ENCODE measurements at places on chromosomes 16 and 17. TPM values are rescaled to one million over a fixed set of nuclear protein-coding genes. Genes with fewer than 3 reads are reported as not detected.

The KCTD19 gene
- not detected for total RNA-seq

The ZSCAN10 gene
- not detected for total RNA-seq

The GP1BA gene
- not detected for total RNA-seq

DNA sequence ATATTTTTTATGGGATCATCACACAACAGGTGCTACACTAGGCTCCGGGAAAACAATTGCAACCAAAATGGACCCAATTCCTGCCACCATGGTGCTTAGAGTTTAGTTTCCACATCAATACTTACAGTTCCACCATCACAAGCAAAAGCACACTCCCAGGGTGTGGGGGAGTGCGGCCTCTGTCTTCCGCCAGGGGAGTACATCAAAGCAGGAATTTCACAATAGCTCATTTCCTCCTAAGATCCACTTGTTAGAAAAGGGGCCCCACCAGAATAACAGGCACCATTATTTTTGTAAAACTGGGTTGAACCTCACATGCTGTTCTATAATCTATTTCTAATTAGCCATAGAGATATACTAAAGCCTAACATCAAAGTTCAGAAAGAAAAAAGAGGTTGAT is 44.3 kb upstream of the PSMD7 start:
- no peak overlapping the region for H3K4me3 ChIP-seq
- H3K27ac ChIP-seq, result no peak overlapping the region
- H3K4me1 ChIP-seq, result no peaks in the 10 kb centered on the region

DNA sequence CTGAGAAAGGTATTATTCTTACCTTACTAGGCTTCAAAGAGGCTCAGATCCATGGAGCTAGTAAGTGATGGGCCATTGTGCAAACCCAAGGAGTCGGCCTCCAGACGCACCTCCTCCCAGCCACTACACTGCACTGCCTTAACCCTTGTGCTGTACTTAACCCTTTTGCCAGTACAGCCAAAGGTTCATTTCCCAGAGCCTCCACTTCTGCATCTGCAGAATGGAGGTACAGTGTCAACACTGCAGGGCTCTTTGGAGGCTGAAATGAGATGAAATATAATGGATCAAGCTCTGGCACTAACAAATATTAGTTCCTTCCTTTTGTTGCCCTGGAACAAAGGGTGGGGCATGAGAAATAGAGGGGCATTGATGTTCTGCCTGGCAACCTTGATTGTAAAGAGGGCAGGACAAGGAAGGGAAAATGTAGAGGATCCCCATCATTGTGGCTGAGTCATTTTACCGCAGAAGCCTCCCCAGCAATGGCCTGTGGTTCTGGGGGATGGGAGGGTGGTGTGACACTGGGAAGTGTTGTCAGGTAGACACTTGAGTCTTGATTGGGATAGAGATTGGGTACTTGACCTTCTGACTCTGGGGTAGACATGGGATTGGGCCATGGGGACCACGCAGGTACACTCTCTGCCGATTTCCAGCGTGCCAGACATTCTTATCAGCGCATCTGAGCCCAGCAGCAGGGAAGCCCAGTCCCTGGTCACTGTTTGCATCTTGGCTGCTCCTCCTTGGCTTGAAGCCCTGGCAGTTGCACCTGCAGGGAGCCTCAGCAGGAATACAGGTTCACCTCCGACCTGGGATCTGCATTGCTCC is 84.0 kb downstream of the MSI2 start:
- H3K27me3 ChIP-seq, result no peaks in the 10 kb centered on the region
- H3K36me3 ChIP-seq, result no peaks in the 10 kb centered on the region
- H3K4me3 ChIP-seq, result no peak overlapping the region

GRCh38 chr17:9924735-9925191 is 19.7 kb upstream of the RCVRN start:
- H3K4me1 ChIP-seq, result peaks cover 2% of the 10 kb centered on the region
- no peaks in the 10 kb centered on the region for H3K36me3 ChIP-seq
- no peak overlapping the region for H3K27ac ChIP-seq
- H3K27me3 ChIP-seq, result no peaks in the 10 kb centered on the region
- H3K4me3 ChIP-seq, result no peak overlapping the region

- H3K27ac ChIP-seq, result no peak overlapping the region
- H3K4me1 ChIP-seq, result peaks cover 11% of the 10 kb centered on the region
- H3K36me3 ChIP-seq, result no peaks in the 10 kb centered on the region
- H3K27me3 ChIP-seq, result no peaks in the 10 kb centered on the region
- DNase-seq, result no peak
These were observed 19.3 kb upstream of the MNT start for GRCh38 chr17:2420176-2420575.

DNA sequence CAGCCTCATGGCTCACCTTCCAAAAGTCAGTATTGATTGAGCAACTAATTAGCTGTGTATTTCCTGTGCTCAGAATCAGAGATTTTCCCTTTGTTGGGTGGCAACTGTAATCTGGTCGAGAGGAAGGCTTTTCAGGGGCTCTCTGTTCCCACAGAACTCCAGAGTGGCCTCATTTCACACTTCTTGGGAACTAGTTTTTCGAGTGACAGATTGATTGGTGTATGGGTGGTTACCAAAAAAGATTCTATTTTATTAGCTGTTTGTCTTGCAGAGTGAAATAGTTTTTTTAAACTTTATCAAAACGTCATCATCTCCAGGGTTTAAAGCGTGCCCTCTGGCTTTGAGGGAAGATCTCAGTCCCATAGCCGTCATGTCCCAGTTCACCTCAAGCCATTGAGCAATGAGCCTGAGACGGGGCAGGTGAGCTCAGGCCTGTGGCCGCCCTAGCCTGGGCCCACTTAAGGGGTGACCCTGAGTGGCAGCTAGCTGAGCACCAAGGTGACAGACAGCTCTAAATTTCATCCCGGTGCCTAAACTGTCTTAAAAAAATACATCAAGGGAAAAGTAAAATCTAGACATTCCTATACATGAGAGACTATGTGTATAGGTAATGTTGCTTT is 53.0 kb downstream of the SMPD3 start:
- no peaks in the 10 kb centered on the region for H3K27me3 ChIP-seq
- H3K4me1 ChIP-seq, result peaks cover 22% of the 10 kb centered on the region
- DNase-seq, result no peak
- H3K36me3 ChIP-seq, result no peaks in the 10 kb centered on the region

DNA sequence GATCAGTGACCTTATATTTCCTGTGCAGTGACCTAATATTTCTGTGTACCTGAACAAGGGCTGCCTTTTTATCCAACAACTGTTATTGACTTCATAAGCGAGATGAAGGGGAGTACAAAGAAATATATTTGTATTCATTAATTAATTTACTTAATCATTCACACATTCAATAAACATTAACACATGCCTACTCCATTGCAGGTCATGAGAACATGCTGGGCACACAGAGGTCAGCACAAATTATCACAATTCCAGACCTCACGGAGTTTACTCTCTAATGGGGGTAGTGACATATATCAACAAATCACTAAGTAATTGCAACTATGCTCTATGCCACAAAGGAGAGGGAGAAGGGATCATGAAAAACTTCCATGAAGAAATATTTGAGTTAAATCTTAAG is 614.6 kb downstream of the TOX3 start:
- H3K36me3 ChIP-seq, result no peaks in the 10 kb centered on the region
- no peak for DNase-seq
- H3K4me3 ChIP-seq, result no peak overlapping the region
- H3K4me1 ChIP-seq, result no peaks in the 10 kb centered on the region
- no peak overlapping the region for H3K27ac ChIP-seq
- H3K27me3 ChIP-seq, result no peaks in the 10 kb centered on the region

DNA sequence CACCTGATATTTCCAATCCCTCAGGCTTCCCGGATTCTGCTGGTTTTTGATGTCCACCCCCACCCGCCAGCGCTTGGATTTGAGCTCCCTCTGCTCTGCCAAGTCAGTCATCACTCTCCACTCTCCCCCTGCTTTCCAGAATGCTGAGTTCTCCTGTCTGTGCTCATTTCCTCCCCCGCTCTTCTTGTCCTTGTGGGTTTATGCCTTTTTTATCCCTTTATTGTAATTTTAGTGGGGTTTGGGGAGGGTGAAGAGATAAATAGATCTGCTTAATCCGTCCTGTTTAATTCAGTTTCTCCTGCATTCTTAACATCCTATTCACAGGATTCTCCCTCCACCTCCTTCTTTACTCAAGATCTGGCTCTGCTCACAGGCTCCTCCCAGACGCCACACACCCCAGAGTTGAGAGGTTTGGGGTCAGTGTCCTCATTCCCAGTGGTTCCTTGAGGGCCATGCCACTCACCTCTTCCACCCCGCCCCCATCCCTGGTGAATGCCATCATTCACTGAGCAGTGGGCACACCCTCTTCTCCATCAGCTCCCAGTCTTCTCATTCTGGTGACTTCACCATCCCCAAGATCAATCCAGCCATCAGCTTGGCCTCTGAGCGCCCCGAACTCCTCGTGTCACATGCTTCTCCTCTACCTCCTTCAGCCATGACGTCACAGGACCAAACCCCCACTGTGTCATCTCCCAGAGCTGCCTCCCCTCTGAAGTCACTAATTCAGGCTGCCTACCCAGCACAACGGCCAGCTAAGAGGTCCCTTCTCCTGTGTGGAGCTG is 15.1 kb upstream of the GUCY2D start:
- no peaks in the 10 kb centered on the region for H3K4me1 ChIP-seq
- H3K36me3 ChIP-seq, result no peaks in the 10 kb centered on the region
- H3K4me3 ChIP-seq, result no peak overlapping the region
- H3K27me3 ChIP-seq, result no peaks in the 10 kb centered on the region

DNA sequence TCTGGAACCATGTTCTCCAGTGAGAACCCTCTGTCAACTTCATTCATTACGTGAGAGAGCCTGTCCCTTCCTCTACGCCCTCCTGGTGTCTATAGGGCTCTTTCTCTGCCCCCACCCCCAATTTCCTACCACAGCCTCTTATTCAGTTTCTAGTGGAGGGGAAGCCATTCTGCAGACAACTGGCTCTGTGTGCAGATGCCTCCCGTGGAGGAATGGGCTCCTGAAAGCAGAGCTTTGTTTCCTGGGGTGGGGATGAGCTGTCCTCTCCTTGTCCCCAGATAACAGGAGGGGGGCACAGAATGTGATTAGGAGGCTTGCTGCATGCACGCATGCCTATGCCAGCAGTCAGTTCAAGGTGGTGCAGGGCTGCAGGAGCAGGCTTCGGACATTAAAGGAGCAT is 31.6 kb downstream of the MMP15 start:
- no peaks in the 10 kb centered on the region for H3K4me1 ChIP-seq
- H3K36me3 ChIP-seq, result no peaks in the 10 kb centered on the region
- DNase-seq, result no peak
- no peak overlapping the region for H3K27ac ChIP-seq
- H3K4me3 ChIP-seq, result no peak overlapping the region
- no peaks in the 10 kb centered on the region for H3K27me3 ChIP-seq

- peaks cover 7% of the 10 kb centered on the region for H3K4me1 ChIP-seq
- H3K27me3 ChIP-seq, result no peaks in the 10 kb centered on the region
- H3K27ac ChIP-seq, result no peak overlapping the region
- no peak for DNase-seq
- no peak overlapping the region for H3K4me3 ChIP-seq
These were observed 468.1 kb downstream of the SOX9 start for GRCh38 chr17:72588961-72589360.
